ENCODE measurements at places on chromosomes 7 and 10. TPM values are rescaled to one million over a fixed set of nuclear protein-coding genes. Genes with fewer than 3 reads are reported as not detected.

DNA sequence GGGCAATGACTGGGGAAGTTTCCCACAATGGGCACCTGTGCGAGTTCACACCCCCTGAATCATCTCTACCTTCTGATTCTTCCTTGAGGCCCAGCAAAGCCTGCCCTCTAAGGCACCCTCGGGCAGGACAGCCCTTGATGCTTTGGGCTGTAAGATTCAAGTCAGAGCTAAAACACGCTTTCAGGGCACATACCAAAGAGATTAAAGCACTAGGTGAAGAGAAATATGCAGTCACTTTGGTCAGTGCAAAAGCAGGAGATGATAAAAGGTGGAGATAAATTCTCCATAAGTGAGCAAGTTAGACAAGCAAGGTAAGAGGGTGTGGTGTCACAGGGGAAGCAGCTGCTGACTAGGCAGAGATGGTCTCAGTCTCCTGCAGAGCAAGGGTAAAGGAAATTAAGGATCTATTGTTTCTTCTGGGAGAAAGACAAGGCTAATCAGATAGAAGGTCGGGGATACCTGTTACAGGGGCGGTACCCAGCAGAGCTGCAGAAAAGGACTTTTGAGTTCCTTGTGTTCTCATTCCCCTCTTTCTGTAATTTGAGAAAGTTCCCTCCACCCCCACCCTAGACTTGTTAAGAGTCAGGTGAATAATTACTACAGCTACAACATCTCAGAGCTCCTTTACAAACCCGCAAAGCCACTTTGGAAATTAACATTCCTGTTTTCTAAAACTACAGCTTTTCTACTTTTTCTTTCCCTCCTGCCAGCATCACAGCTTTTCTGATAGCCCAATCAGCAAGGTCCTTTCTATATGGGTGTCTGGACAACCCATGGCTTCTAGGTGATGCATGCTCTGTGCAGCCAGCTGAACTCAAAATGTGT is 26.4 kb downstream of the PDLIM1 start:
- DNase-seq, result no peak

DNA sequence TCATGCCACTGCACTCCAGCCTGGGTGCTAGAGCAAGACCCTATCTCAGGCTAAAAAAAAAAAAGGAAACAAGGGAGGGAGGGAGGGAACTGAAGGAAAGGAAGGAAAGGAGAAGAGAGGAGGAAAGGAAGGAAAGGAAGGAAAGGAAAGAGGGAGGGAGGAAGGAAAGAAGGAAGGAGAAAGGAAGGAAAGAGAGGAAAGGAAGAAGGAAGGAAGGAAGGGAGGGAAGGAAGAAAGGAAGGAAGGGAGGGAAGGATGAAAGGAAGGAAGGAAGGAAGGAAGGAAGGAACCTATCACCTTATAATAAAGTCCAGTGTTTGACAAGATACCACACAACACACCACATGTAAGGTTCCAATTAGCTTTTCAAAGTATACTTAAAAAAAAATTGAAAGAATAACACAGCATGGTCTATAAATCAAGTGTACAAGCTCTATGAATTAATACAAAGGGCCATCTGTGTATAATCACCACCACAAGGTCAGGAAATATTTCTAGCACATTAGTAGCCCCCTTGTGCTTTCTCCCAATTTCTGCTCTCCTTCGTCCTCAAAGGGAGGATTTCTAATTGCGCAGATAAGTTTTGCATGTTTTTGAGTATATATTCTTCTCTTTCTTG is 26.4 kb downstream of the RNF216 start:
- DNase-seq, result no peak

- DNase-seq, result no peak
These were observed 104.6 kb downstream of the HIPK2 start for GRCh38 chr7:139673230-139673629.

DNA sequence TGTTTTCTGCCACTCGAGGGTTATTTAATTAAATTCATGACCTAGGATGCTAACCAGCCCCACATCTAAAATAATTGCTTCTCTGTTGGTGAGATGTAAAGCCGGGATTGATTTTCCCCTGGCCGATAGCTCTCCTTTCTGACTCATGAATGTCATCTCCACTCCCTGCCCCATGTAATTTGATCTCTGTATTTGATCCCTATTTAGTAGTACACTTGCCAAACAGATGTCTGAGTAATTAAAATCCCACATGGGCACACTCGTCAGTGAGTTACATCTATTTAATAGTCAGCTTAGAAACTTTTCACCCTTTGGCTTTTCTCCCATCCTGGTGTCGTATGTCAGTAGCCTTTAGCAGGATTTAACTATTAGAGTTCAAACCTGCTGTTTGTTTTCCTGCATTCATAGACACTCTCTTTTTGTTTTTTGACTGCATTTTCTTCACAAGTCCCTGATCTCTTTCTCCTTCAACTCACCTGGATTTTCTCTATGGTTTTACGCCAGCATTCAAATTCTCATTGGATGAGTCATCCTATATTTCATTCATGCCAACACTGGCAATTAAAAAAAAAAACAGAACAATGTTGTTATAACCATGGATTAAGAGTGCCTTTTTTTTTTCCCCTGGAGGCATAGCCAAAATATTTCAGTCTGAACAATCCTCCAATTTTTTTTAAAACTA is 82.7 kb downstream of the SPAG6 start:
- no peak for DNase-seq

Gene SMKR1
- total RNA-seq, result not detected

Gene LRRD1
- total RNA-seq, result not detected

Gene PTPN12
- total RNA-seq, result 41.9 TPM

Gene PAPOLB
- total RNA-seq, result 0.10 TPM
